Hepatocyte (in vitro differentiated cells): ENCODE measurements at places on chromosomes 4 and X. TPM values are rescaled to one million over a fixed set of nuclear protein-coding genes. Genes with fewer than 3 reads are reported as not detected.
A peak's percentile ranks its signal among the peaks of the same experiment; 100 is the strongest.

The ETDA gene
- polyA plus RNA-seq = 0.49 TPM in 1 of 2 replicates, not detected in the other

DNA sequence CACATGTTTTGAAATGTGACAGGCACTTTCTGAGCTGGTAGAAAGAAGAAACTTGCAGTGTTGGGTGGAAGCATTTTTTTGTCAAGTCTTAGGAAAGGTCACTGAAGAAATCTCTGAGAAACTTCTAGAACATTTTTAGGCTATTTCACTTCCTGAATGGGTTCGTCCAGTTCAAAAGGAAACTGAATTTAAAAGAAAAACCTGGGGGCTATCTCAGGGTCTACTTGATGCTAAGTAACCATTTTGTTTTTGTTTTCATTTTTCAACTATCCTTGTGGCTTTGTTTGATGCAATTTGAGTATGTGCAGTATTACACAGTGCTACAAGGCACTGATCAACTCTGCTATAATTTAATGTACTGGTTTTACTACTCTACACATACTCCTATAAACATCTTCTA is 34.0 kb upstream of the AMOT start:
- no peak overlapping the region for H3K4me3 ChIP-seq
- H3K36me3 ChIP-seq = no peaks in the 10 kb centered on the region
- no peak overlapping the region for H3K27ac ChIP-seq
- no peaks in the 10 kb centered on the region for H3K27me3 ChIP-seq
- peaks cover 20% of the 10 kb centered on the region for H3K4me1 ChIP-seq
- DNase-seq = no peak

DNA sequence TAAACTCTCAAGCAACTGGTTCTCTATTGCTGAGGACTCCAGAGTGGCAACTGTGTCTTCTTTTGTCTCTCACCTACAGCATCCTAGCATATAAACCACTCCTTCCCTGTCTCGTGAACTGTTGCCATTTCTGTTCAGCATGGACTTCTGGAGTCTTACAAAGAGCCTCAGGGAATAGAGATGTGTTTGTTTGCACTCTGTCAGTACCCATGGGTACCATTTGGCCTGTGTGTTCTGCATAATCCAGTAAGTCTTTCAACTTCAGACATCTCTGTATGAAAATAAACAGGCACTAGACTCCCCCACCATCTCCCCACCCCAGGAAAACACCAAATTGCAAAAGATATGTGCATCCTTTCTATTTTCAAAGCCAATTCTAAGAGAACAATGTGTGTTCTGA is 1351.6 kb upstream of the PABPC4L start:
- no peaks in the 10 kb centered on the region for H3K4me1 ChIP-seq
- no peak for DNase-seq
- no peak overlapping the region for H3K27ac ChIP-seq
- H3K27me3 ChIP-seq = no peaks in the 10 kb centered on the region
- no peaks in the 10 kb centered on the region for H3K36me3 ChIP-seq

DNA sequence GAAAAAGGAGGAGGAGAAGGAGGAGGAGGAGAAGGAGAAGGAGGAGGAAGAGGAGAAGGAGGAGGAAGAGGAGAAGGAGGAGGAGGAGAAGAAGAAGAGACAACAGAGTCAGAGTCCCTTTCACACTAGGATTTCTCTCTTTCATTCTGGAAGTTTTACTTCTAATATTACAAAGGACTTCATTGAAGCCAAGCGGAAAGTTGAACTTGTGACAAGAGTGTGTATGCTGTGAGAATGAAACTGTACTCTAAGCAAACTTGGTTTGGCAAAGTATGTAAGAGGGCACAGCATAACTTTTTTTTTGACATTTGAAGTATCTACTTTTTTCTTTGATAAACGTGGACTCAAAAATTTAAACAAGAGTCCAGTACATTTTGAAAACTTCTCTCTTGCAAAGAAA is 48.0 kb downstream of the CXCL8 start:
- no peaks in the 10 kb centered on the region for H3K4me1 ChIP-seq
- H3K27ac ChIP-seq = no peak overlapping the region
- DNase-seq = no peak
- peaks cover 19% of the 10 kb centered on the region for H3K27me3 ChIP-seq
- H3K36me3 ChIP-seq = no peaks in the 10 kb centered on the region

GRCh38 chrX:119706616-119707015 is 13.6 kb upstream of the SEPTIN6 start:
- no peak for DNase-seq
- H3K36me3 ChIP-seq = no peaks in the 10 kb centered on the region
- H3K27ac ChIP-seq = no peak overlapping the region
- no peaks in the 10 kb centered on the region for H3K4me1 ChIP-seq

The MAGEB1 gene
- not detected in 2 replicates for polyA plus RNA-seq

- no peaks in the 10 kb centered on the region for H3K27me3 ChIP-seq
- H3K36me3 ChIP-seq = no peaks in the 10 kb centered on the region
- DNase-seq = no peak
- no peak overlapping the region for H3K27ac ChIP-seq
- H3K4me3 ChIP-seq = no peak overlapping the region
- H3K4me1 ChIP-seq = no peaks in the 10 kb centered on the region
Measured at GRCh38 chrX:105018865-105019264, 201.6 kb downstream of the TEX13A start.

GRCh38 chrX:1391707-1392375 is at the start of gene SLC25A6:
TSS of gene SLC25A6 (minus strand) at chrX:1392113. CDS start at chrX:1392009, 104 bp downstream.
- peak; percentile 100 for DNase-seq
- no peaks in the 10 kb centered on the region for H3K27me3 ChIP-seq
- peak within 1 kb of the TSS; percentile 99 for H3K27ac ChIP-seq
- H3K4me1 ChIP-seq = peaks cover 15% of the 10 kb centered on the region
- H3K36me3 ChIP-seq = no peaks in the 10 kb centered on the region

GRCh38 chr4:102168580-102168979 is 176.7 kb downstream of the SLC39A8 start:
- no peaks in the 10 kb centered on the region for H3K27me3 ChIP-seq
- H3K4me1 ChIP-seq = peaks cover 3% of the 10 kb centered on the region
- H3K27ac ChIP-seq = no peak overlapping the region

DNA sequence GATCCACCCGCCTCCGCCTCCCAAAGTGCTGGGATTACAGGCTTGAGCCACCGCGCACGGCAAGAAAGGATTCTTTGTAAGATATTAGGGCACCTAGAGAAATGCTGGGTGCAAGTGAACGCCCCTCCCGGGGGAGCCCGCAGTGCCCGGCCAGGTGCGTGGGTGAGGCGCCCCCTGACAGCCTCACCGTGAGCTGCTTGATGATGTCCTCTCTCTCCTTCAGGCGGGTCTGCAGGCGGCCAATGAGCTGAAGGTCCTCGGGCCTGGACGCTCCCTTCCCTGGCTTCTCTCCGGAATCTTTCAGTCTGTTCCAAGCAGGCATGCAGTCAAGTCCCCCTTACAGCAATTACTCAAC is 21.9 kb downstream of the MED28 start:
- no peak overlapping the region for H3K4me3 ChIP-seq
- no peak overlapping the region for H3K27ac ChIP-seq
- DNase-seq = no peak
- no peaks in the 10 kb centered on the region for H3K36me3 ChIP-seq

DNA sequence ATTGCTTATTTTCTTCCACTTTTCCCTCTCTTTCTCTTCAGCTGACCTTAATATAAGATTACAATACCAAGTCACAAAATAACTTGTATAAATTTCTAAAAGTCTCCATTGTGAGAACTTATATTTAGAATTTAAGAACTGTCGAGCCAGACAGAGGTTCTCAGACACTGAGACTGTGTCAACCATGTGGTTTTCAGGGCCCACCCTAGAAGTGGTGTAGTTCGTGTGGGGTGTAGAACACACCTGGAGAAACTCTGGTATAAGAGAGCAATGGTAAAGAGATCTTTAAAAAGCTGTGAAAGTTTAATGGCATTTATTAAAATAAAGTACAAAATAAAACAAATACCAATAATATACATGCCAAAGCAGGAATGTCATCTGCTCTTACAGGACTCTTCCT is 19.7 kb downstream of the CPEB2 start:
- no peaks in the 10 kb centered on the region for H3K36me3 ChIP-seq
- no peaks in the 10 kb centered on the region for H3K27me3 ChIP-seq
- DNase-seq = no peak
- H3K27ac ChIP-seq = no peak overlapping the region
- H3K4me3 ChIP-seq = no peak overlapping the region
- H3K4me1 ChIP-seq = no peaks in the 10 kb centered on the region

GRCh38 chrX:8404926-8405325 is 59.7 kb upstream of the VCX3B start:
- no peak overlapping the region for H3K4me3 ChIP-seq
- DNase-seq = no peak
- no peaks in the 10 kb centered on the region for H3K36me3 ChIP-seq
- no peaks in the 10 kb centered on the region for H3K27me3 ChIP-seq

- DNase-seq = no peak
- H3K27ac ChIP-seq = no peak overlapping the region
- H3K4me3 ChIP-seq = no peak overlapping the region
- H3K27me3 ChIP-seq = no peaks in the 10 kb centered on the region
- H3K36me3 ChIP-seq = no peaks in the 10 kb centered on the region
Measured at GRCh38 chrX:40021647-40022046, 76.1 kb downstream of the BCOR start.

DNA sequence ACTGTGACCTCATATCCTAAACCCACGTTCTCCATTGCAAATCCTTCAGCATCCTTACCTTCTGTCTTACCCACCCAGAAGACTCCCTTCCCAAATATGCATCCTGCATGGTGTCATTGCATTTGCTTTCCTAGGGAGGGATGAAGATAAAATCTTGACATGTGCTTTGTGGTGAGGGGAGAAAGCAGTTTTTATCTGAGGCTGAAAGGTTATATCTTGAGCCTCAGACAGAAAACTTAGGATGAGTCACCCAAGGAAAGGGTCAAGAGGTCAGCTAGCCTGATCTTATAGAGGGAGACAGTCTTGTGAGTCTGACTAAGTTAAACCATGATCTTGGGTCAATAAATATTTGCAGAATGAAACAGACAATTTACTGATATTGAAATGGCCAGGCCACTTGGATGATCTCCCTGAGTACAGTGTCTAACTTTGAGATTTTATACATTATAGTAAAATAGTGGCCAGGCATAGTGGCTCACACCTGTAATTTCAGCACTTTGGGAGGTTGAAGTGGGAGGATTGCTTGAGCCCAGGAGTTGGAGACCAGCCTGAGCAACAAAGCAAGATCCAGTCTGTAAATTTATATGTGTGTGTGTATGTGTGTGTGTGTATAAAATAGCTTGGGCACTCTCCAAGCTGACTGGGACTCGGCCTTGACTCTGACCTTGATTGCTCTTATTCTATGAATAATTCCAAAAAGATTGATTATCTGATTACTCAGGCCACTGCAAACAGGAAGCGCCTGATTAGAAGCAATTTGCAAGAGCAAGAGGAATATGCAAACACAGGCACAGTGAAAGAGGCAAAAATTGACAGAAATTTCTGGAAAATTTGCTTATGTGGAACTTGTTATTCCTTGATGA is 15.4 kb upstream of the FAM9C start:
- H3K4me1 ChIP-seq = peaks cover 6% of the 10 kb centered on the region
- H3K36me3 ChIP-seq = no peaks in the 10 kb centered on the region
- no peaks in the 10 kb centered on the region for H3K27me3 ChIP-seq

DNA sequence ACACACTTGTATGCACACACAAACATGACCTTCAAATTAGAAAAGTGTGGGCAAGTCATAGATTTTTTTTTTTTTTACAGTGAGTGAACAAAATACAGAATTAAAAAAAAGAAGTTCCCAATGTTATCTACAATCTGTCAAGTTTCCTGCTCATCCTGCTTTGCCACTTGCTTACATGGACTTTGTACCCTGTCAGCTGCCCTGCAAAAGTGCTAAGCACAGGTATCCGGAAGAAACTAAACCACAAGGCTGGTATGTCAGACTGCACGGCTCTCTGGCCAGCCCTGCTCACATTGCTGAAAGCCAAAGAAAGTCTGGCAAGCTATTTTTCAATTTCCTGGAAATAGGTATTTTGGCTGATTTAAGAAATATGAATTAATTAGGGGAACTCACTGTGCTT is 38.9 kb upstream of the BCLAF3 start:
- peaks cover 7% of the 10 kb centered on the region for H3K4me1 ChIP-seq
- no peaks in the 10 kb centered on the region for H3K27me3 ChIP-seq
- H3K36me3 ChIP-seq = no peaks in the 10 kb centered on the region
- DNase-seq = peak; percentile 61

DNA sequence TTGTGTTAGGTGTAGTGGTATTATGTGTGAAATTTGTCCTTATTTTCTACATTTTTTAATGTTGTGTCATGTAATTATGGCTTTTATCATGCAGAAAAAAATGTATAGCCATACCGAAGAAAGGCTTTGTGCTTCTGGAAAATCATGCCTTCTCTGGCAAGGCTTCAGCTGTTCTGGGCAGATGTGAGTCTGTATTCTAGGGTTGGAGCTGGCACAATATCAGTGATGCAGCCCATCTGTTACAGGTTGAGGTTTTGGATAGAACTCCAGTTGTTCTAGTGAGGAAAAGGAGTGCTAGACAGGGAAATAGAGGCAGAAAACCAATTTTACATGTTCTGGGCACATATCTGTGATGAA is 44.8 kb upstream of the PRSS12 start:
- H3K4me1 ChIP-seq = peaks cover 6% of the 10 kb centered on the region
- no peak for DNase-seq
- no peaks in the 10 kb centered on the region for H3K27me3 ChIP-seq
- no peak overlapping the region for H3K4me3 ChIP-seq
- H3K36me3 ChIP-seq = no peaks in the 10 kb centered on the region
- H3K27ac ChIP-seq = peak overlapping the region; percentile 28

GRCh38 chrX:123731987-123732669 is 724 bp downstream of the THOC2 start:
- peak; percentile 41 for DNase-seq
- peak overlapping the region; percentile 48 for H3K4me3 ChIP-seq
- H3K27me3 ChIP-seq = no peaks in the 10 kb centered on the region
- peaks cover 7% of the 10 kb centered on the region for H3K4me1 ChIP-seq
- no peaks in the 10 kb centered on the region for H3K36me3 ChIP-seq

The GLOD5 gene
- not detected in 2 replicates for polyA plus RNA-seq

- H3K27me3 ChIP-seq = no peaks in the 10 kb centered on the region
- no peak overlapping the region for H3K27ac ChIP-seq
- DNase-seq = no peak
- no peaks in the 10 kb centered on the region for H3K4me1 ChIP-seq
- no peak overlapping the region for H3K4me3 ChIP-seq
- H3K36me3 ChIP-seq = no peaks in the 10 kb centered on the region
Measured at GRCh38 chr4:67861513-67861912, 22.3 kb downstream of the TMPRSS11D start.

GRCh38 chrX:127571834-127572233 is 480.4 kb downstream of the ACTRT1 start:
- no peaks in the 10 kb centered on the region for H3K4me1 ChIP-seq
- no peaks in the 10 kb centered on the region for H3K36me3 ChIP-seq
- H3K27ac ChIP-seq = no peak overlapping the region
- no peak for DNase-seq
- H3K4me3 ChIP-seq = no peak overlapping the region

GRCh38 chrX:19863212-19863856 is 24.1 kb downstream of the SH3KBP1 start:
- H3K4me3 ChIP-seq = no peak overlapping the region
- no peaks in the 10 kb centered on the region for H3K4me1 ChIP-seq
- no peaks in the 10 kb centered on the region for H3K36me3 ChIP-seq
- no peak overlapping the region for H3K27ac ChIP-seq
- no peak for DNase-seq
